Heart right ventricle (tissue), 16 donors: ENCODE measurements at places on chromosomes 5 and 9.

DNA sequence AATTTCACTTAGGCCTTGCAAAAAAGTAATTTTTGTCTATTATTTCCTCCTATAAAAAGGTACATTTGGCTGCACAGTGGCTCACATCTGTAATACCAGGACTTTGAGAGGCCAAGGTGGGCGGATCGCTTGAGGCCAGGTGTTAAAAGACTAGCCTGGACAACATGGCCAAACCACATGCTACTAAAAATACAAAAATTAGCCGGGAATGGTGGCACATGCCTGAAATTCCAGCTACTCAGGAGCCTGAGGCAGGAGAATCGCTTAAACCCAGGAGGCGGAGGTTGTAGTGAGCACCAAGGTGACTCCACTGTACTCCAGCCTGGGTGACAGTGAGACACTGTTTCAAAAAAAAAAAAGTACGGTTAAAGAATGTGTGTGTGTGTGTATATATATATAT, 15.7 kb downstream of the NUP155 start:
- DNase-seq = no peak

DNA sequence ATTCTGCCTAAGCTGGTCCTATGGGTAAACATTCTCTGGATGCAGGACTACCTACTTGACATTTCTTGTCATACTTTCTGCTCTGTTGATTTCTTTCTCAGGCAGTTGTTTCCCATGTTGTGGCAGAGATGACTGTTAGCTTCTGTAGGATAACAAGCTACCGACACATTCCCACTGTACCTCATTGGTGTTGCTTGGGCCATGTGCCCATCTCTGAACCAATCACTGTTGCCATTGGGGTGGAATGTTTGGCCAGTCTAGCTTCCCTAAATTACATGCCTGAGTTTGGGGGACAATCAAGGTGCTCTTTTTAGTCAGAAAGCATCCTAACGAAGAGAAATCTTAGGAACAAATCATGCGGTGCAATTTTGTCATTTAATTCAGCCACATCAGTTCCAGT, 212.0 kb downstream of the KDM4C start:
- DNase-seq = no peak

DNA sequence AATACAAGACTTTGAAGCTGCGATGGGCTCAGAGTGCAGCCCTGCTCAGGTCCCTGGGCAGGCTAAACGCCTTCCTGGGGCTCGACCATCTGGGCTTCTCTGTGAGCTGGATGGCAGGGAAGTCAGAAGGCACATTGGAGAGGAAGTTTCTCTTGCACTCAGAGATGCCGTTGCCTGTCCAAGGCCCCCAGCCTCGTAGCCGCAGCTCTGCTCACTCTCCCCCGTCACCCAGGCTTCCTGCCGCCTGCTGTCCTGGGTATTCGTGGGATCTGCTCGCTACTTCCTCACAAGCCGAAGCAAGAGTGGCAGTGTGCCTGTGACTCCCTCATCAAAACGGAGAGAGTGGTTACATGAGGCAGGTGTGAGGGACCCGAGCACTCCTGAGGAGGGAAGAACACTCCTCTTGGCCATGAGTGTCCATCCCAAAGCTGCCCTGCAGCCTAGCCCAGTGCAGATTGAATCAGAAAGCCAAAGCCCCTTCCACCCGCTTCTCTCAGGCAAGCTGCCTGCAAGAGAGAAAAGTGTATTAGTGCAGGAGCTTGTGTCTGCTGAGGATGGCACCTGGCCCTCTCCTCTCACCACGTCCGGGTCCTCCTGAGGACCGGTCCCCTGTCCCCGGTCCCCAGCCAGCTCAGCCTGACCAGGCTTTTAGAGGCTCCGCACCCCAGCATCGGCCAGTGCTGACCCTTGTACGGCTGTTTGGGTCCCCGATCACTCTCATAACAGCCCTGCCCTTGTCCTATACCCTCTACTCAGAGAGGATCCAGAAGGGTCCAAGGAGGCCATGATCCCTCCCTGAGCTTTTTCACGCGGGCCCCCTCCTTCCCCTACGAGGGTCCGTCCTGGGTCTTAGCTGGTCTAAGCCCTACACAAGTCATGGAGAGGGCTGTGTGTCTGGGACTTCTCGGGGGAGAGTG, 7.3 kb downstream of the FCN2 start:
- no peak for DNase-seq

GRCh38 chr5:16980983-16981382, 44.9 kb upstream of the MYO10 start:
- DNase-seq = no peak

DNA sequence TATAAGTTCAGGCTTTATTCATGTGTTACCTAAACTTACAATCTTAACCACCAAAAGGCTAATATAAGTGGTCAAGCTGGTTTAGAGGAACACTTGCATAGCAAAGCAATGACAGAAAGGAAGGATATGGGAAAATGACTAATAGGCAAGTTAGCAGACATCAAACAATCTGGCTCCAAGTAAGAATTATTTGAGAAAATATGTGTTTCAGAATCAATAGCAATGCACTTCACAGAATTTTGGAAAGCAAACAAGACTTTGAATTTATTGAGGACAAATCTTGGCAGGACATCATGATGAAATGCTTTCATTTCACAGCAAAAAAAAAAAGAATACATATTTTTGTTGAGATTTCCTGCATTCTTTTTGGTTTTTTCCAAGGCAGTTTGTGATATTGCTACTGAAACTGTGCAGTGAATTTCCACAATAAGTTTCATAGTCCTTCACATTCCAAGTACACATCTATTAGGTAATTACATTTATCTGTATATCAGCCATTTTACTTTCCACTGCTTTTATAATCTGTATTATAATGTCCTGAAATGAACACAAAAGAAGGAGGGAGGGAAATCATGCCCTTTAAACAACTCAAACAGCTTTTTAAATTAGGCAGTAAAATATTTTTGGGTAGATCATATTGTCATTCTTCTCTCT, 417.9 kb downstream of the NR2F1-AS1 start:
- DNase-seq = no peak

- no peak for DNase-seq
Measured at GRCh38 chr9:117156771-117157535, 257.9 kb downstream of the ASTN2 start.

GRCh38 chr5:95417971-95418370, 26.8 kb downstream of the FAM81B start:
- no peak for DNase-seq

DNA sequence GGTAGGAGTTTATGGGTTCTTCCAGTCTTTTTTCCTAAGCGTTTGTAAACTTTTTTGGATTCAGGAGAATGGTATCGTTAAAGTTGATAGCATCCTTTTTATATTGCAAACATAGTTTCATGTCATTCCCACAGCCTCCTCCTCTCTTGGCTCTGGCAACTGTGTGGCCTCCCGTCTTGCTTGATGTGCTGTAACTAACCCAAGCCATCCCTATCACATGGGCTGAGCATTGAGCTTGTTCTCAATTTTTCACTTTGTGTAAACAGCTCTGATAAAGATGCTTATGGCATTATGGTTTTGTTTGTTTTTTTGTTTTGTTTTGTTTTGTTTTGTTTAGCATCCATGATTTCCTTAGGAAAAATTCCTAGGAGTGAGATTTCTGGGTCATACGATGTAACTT, 4.6 kb downstream of the STKLD1 start:
- DNase-seq = no peak

GRCh38 chr5:124795829-124796228, 49.4 kb upstream of the ZNF608 start:
- no peak for DNase-seq

- DNase-seq = no peak
Measured at GRCh38 chr5:112353678-112354077, 65.4 kb downstream of the EPB41L4A start.

DNA sequence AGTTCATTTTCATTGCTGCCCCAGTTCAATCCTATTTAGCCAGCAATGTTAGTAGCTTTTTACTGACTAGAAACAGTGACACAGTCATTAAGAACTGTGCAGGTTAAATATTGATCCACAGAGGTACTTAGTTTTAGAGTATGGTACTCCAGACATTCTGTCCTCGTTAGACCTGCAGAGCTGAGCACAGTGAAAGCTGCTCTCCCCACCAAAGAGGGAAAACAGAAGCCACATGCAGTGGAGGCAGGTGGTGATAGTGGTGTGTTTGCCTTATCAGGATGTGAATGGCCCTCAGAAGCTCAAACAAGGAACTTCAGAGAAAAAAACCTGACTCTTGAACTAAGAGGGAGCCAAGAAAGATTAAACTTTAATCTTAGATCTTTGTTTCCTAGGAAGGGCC, 75.5 kb downstream of the UNC13B start:
- DNase-seq = no peak

DNA sequence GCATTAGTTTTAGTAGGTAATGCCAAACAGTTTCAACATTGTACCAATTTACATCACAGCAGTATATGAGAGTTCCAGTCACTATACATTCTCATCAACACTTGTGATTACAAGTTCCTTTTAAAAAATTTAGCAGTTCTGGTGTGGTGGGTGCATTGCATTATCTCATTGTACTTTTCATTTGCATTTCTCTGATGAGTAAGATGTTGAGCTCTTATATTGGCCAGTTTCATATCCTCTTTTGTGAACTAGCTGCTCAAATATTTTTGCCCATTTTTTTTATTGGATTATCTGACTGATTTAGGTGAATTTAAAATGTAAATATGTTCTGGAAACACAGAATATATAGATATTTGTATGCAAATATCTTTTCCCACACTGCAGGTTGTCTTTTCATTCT, 160.9 kb upstream of the NR3C1 start:
- DNase-seq = no peak

- DNase-seq = no peak
Measured at GRCh38 chr5:168291964-168292785, 730 bp downstream of the WWC1 start.

DNA sequence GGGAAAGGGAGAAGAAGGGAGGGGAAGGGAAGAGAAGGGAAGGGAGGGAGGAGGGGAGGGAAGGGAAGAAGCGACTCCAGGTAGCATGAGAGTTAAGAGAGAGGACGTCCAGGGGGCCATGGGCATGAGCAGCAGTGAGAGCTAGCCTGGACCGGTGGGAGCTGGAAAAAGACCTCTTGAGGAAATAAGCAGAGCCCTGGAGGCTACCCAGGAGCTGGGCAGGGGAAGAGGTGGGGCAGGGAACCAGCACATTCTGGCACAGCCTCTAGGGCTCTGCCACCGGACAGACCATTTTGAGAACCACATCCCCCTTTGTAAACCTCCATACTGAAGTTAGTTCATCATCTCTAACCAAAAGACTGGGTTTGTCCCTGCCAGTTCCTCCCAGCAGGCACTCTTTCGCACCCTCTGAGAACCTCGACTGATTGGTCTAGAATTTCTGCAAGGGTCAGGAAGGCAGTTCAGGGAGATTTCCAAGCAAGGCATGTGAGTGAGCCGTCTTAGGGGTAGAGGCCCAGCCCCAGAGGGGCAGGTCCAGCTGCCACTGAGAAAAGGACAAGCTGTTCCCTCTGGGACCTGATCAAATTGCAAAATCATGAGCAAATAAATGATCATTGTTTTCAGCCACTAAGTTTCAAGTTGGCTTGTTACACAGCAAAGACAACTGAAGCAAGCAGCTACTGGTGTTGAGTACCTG, 11.6 kb downstream of the NAIF1 start:
- no peak for DNase-seq

- DNase-seq = no peak
Measured at GRCh38 chr5:56142233-56142613, 90.9 kb downstream of the ANKRD55 start.

- DNase-seq = peak; percentile 73
Measured at GRCh38 chr5:76787237-76787636, 31.6 kb upstream of the F2RL1 start.

GRCh38 chr5:129046151-129046550, 48.4 kb upstream of the ISOC1 start:
- DNase-seq = no peak

DNA sequence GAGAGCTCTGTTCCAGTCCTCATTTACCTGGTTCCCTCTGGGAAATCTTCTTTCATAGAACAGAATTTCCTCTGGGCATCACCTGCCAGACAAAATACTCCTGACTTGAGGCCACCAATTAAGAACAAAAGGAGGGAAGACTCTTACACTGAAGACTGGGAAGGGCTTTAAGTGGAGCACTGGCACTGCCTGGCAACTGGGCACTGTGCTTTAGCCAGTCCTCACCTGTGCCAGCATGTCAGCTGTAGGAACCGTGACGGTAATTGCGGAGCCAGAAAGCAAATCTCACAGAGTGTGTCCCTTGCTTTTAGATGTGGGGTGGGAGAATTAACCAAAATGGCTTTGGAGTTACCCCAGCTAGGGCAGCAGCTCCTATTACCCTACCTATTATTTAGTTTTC, 40.6 kb downstream of the FAM219A start:
- DNase-seq = no peak
